ENCODE measurements at places on chromosomes 5 and 9.

- no peak for DNase-seq
These were observed 46.5 kb upstream of the GAS1 start for GRCh38 chr9:86993830-86994229.

- no peak for DNase-seq
These were observed 87.3 kb upstream of the GNAQ start for GRCh38 chr9:78118742-78119473.

- no peak for DNase-seq
These were observed 228.3 kb downstream of the PDZD2 start for GRCh38 chr5:31867219-31867618.

DNA sequence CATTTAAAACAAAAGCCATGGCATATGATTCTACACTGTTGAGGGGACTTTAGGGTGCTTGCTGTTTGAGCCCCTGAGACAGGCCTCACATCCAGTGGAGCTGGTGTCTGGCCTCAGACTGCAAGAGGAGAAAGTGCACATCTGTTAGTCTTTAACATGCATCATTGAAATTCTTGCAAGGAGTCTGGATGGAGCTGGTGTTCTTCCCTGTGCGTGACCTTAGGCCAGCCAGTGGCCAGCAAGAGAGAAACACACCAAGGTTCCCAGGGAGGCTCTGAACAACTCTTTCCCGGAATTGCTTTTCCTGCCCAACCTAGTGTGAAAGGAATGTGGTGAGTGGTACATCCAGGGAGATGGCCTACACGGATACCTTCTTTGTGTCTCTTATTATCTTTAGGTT, 282.8 kb upstream of the TNC start:
- no peak for DNase-seq

DNA sequence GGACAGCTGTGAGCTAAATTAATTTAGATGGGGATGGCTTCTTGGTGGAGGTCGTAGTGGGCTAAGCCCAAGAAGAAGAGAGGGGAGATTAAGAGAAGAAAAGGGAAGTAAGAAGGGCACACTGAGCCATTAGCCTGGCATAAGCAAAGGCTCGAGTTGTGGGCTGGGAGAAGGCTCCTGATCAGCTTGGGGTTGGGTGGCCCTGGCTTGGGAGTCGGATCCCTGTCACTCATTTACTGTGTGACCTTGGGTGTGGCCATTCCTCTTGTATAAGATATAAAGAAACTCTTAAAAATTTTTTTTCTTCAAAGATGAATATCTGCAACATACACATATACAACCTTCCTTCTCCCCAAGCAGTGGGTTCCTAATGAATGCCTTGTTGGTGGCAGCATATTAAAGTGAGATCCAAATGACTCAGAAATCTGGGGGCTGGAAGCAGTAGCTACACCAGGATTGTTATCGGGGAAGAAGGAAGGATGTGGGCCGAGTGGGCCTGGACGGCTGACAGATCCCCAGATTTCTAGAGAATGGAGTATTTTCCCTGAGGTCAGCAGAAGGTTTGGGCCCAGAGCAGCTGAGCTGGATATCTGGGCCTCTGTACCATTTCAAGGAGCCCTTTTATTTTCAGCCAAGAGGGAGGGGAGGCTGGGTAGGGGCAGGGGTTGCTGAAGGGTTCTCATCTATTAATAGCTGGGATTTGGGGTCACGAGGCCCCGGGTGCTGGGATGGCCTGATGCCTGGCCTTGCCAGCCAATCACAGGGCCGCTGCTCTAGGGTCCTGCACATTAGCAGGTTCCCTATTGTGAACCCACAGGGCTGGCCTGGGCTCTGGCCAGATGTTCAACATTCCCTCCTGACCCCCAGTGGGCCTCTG, 52.1 kb downstream of the PPARGC1B start:
- DNase-seq: no peak

DNA sequence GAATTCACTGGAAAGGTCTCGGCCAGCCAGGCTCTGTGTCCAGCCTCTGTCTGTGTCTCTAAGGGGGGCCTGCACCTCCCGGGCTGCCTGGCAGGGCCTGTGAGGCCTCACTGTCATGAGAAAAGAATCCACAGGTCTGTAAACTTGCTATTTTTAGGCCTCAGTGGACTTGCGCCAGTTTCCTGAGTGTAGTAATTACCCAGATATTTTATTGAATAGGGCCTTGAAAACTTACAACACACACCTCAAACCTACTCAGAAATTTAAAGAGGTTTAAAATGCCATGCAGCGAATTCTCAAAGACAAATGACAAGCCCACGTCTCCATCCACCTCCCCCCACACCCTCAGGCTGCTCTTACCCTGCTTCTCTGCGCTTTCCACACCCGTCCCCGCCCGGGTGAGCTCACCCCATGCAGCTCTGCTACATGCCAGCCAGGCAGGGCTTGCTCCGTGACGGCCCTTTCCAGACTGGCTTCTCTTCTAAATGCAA, 8.8 kb upstream of the TENT4A start:
- no peak for DNase-seq

DNA sequence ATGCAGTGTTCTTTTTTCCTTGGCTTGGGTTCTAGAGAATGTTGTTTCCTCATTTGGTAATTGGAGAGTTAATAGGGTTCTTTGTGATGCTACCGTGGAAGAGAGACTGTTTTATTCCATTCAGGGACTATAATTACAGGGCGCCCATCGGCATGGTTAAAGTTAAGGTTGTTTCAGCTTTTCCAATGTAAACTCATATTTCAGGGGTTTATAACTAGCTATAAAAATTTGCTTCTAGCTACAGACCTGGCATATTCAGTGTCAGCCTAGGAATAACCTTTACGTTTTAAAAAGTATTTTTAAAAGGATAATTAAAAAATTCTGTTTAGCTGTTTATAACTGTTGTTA, 99.1 kb downstream of the AOPEP start:
- DNase-seq: no peak

DNA sequence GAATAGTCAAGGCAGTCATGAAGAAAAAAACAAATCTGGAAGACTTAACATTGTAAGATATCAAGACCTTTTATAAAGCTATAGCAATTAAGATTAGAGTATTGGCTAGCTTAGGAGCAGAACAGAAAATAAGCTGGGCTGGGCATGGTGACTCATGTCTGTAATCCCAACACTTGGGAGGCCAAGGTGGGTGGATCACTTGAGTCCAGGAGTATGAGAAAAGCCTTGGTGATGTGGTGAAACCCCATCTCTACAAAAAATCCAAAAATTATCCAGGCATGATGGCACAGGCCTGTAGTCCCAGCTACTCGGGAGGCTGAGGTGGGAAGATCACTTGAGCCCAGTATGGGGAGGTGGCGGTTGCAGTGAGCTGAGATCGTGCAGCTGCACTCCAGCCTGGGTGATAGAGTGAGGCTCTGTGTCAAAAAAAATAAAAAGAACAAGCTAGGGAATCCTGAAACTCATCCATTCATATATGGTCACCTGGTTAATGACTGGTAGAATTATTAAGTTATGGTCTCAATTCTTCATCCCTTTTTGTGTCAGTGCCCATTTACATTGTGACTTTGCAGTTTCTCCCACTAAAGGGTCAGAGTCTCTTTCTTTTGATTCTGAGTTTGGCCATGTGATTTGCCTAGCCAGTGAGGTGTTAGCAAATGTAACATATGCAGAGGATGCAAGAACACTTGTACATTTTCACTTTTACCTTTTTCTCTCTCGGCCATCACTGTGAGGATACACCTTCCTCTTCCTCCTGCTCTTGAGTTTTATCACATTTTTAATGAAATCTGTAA, 144.6 kb upstream of the SGCD start:
- no peak for DNase-seq
